ENCODE measurements at places on chromosomes 12 and 14.
A peak's percentile ranks its signal among the peaks of the same experiment; 100 is the strongest.

DNA sequence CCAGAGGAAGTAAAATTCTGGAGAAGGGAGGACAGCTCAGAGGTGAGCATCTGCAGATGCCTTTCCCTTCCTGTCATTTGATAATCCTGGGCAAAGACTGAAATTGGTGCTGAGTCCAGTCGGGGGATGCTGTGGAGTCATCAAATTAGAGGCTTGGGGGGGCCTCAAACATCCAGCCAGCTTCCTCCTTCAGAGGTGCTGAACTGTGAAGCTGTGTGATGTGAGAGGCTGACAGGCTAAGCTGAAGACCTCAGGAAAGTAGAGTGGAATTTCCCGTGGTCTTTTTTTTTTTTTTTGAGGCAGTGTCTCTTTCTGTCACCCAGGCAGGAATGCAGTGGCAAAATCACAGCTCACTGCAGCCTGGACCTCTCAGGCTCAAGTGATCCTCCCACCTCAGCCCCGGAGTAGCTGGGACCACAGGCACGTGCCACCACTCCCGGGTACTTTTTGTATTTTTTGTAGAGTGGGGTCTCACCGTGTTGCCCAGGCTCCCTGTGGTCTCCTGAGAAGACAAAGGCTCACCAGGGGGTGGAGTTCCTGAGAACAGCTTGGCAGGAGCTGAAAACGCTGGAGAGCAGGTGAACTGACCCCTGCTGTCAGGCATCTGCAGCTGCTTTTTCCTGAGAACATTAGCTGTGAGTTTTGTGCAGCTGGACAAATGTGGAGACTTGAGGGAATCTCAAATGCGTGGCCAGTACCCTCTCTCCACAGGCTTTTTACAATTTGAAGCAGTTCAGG, 6.1 kb upstream of the TCL1B start:
- no peak for DNase-seq
- peaks cover 13% of the 10 kb centered on the region for H3K27me3 ChIP-seq
- no peaks in the 10 kb centered on the region for H3K4me1 ChIP-seq
- no peak overlapping the region for H3K4me3 ChIP-seq
- no peaks in the 10 kb centered on the region for H3K36me3 ChIP-seq

GRCh38 chr12:90042920-90043641, 334.4 kb upstream of the ATP2B1 start:
- peaks cover 12% of the 10 kb centered on the region for H3K4me1 ChIP-seq
- H3K27ac ChIP-seq = no peak overlapping the region

DNA sequence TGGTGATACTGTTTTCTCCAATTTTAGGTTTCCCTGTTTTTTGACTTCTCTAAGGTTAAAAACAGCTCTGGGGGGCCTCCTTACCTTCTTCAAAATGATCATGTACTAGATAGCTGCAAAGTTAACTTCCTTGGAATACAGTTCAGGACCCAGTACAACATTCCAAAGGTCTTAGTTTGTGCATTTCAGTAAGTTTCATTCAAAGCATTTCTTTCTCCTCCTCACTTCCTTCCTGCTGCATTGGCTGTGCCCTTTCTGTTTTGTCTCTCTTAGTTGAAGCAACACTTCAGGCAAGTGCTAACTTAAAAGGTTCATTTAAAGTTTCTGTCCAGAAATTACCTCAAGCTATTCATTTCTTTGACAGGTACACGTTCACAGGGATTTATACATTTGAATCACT, 95.7 kb downstream of the SCN8A start:
- H3K27me3 ChIP-seq = peaks cover 7% of the 10 kb centered on the region
- no peaks in the 10 kb centered on the region for H3K36me3 ChIP-seq
- no peak overlapping the region for H3K4me3 ChIP-seq
- no peak overlapping the region for H3K27ac ChIP-seq
- DNase-seq = no peak

DNA sequence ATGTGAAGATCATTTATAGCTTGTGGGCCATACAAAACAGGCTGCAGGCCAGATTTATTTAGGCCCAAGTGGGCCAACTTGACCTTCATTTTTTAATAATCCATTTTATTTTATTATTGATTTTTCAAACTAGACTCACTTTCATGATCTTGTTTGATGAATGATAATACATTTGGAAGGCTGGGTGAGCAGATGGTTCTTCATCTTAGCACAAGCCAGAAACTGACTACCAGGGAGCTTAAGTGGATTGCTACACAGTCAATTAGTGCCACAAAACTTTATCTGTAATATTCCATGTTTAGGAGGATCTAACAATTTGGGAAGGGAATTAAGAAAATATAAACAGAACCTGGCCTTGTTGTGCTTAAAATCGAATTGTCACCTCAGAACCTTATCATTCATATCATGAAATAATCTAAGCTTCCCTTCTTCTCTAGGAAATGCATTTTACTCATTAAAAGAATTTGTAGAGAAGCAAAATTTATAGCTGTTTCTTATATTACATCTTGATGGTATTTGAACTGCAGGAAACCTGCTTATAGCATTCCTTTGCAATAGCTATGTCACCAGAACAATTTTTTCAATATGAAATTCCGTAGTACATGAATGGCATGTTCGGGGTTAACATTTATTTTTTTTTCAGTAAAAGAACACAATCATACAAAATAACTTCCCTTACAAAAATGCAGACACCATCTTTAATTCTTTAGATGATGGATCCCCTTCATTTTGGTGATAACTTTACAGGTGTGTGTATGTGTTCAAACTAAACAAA, 62.0 kb upstream of the CSRP2 start:
- H3K27ac ChIP-seq = no peak overlapping the region
- H3K4me3 ChIP-seq = no peak overlapping the region
- H3K4me1 ChIP-seq = no peaks in the 10 kb centered on the region

DNA sequence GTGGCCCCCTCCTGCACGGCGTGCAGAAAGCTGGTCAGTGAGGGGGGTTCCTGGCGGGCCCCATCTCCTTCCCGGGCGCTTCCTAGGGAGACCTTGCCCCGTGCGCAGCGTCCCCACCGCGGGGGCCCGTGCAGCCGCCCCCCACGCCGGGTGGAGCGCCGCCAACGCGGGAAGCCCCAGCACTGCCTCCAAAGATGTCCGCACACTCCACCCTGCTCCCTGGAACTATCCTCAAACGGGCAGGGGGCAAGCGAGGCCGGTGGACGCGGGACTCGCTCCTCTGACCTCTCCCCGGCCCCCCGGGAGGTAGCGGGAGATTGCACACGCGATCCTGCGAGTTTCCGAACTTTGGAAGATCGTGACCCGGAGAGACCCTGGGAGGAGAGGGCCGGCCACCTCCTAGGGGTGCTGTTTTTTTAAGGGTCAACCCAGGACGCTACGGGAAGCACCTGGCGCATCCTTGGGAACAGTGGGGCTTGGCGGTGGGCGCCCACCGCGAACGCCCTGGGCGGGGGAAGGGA, 1.5 kb upstream of the FZD10 start:
- DNase-seq = no peak
- H3K27ac ChIP-seq = no peak overlapping the region
- peaks cover 25% of the 10 kb centered on the region for H3K27me3 ChIP-seq
- peaks cover 3% of the 10 kb centered on the region for H3K36me3 ChIP-seq
- H3K4me3 ChIP-seq = no peak overlapping the region

DNA sequence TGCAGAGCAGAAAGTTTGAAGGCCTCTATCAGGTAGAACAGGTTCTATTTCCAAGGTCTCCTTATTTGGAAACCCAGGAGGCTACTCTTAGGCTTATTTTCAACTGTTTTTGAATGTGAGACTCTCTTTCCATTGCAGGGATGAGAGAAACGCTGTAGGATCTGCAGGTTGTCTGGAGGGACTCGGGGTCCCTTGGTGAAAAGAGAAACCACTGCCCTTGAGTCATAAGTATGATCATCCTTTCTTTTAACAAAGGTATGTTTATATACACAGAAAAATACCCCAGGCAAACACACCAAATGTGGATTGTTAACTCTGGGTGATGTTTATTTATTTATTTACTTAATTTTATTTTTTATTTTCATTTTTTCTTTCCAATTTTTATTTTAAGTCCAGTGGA, 57.8 kb upstream of the MAX start:
- peaks cover 12% of the 10 kb centered on the region for H3K4me1 ChIP-seq
- DNase-seq = no peak
- peaks cover 2% of the 10 kb centered on the region for H3K36me3 ChIP-seq
- H3K27me3 ChIP-seq = no peaks in the 10 kb centered on the region

DNA sequence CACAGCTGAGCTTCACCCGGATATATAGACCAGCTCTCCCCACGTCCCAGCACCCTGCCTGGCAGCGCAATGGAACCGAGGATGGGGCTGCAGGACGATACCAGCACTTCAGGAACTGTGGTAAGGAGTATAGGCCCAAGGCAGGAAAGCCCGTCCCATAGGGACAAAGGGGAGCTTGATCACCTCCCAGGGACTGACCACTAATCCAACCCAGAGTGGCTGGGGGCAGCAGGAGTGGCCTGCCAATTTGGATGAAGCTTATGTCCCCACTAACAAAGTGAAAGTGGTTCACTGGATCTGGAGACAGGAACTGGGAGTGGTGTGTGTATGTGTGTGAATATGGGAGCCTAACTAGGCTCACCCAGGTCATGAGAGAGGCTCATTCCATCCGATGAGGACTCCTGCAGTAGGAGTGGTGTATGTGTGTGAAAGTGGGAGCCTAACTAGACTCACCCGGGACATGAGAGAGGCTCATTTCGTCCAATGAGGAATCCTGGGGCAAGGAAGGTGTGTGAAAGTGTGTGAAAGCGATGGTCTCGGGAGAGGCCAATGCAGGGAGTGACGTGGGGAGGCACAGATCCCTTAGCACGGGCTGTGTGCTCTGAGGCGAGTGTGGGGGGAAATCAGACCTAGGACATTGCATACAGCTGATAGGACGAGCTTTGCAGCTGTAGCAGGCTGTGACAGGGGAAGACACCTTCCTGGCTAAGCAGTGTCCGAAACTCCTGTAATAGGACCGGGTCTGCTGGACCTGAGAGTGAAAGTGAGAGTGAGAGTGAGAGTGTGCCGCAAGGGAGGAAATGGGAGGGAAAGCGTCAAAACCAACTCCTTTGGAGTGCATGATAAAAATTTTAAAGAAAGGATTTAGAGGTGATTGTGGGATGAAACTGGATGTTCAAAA, 25.7 kb downstream of the KLRK1 start:
- H3K27ac ChIP-seq = no peak overlapping the region
- peaks cover 35% of the 10 kb centered on the region for H3K36me3 ChIP-seq
- H3K4me3 ChIP-seq = no peak overlapping the region
- H3K27me3 ChIP-seq = no peaks in the 10 kb centered on the region

DNA sequence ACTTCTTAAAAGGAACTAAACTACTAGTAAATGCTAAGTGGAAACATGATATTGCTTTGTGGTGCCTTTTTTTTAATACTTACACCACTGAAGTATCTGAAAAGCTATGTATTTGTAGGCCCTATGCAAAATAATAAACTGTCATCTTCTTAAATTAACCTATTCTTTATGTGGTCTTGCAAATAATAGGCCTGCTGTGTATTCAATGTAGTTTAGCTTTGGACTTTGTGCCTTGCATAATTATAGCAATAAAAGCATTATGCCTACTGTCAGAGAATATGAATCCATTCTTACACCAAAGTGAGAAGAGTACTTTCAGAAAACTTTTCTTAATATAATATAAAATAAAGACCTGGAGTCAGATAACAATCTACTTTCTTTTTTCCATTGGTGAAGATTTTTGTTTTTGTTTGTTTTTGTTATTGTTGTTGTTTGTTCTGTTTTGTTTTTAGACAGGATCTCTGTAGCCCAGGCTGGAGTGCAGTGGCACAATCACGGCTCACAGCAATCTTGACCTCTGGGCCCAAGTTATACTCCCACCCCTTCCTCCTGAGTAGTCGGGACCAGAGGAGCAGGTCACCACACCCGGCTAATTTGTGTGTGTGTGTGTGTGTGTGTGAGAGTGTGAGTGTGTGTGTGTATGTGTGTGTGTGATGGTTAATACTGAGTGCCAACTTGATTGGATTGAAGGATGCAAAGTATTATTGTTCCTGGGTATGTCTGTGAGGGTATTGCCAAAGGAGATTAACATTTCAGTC, 213.8 kb downstream of the SLC6A15 start:
- DNase-seq = no peak
- H3K4me3 ChIP-seq = no peak overlapping the region
- H3K36me3 ChIP-seq = no peaks in the 10 kb centered on the region
- no peaks in the 10 kb centered on the region for H3K4me1 ChIP-seq
- H3K27ac ChIP-seq = no peak overlapping the region

DNA sequence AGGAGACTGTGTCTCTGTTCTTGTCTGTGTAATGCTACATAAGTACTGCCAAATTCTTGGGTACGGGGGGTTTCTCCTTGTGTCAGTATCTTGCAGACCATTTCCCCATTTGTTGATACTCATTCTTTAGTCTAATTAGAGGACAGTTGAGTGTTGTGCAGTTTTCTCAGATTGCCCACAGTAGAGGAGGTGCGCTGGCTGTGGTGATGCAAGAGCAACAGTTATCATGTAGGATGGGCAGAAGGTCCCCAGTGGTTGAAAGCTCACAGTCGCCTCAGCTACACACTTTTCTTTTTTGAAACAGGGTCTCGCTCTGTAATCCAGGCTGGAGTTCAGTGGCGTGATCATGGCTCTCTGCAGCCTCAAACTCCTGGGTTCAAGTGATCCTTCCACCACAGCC, 37.8 kb upstream of the ATP2A2 start:
- no peak overlapping the region for H3K4me3 ChIP-seq
- H3K36me3 ChIP-seq = no peaks in the 10 kb centered on the region
- H3K4me1 ChIP-seq = no peaks in the 10 kb centered on the region
- peaks cover 3% of the 10 kb centered on the region for H3K27me3 ChIP-seq

GRCh38 chr14:96349286-96350075, 13.7 kb downstream of the ATG2B start:
- DNase-seq = no peak
- H3K27me3 ChIP-seq = no peaks in the 10 kb centered on the region
- H3K36me3 ChIP-seq = peaks cover under 1% of the 10 kb centered on the region
- no peak overlapping the region for H3K4me3 ChIP-seq

DNA sequence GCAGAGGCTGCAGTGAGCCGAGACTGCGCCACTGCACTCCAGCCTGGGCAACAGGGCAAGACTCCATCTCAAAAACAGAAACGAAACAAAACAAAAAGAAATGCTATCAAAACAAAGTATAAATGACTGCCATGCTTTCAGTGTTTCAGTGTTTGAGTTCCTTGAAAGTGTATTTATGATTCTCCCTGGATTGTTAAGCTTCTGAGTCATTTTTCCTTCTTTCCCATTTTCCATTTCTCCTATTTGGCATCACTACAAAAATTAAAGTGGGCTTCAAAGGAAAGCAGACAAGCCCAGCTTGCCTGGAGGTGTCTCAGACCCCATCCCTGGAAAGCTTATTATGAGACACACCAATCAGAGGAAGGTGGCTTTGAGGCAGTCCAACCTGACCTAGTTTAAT, 35.1 kb downstream of the NIN start:
- peaks cover 30% of the 10 kb centered on the region for H3K36me3 ChIP-seq
- no peak overlapping the region for H3K4me3 ChIP-seq
- peak overlapping the region; percentile 35 for H3K27ac ChIP-seq

DNA sequence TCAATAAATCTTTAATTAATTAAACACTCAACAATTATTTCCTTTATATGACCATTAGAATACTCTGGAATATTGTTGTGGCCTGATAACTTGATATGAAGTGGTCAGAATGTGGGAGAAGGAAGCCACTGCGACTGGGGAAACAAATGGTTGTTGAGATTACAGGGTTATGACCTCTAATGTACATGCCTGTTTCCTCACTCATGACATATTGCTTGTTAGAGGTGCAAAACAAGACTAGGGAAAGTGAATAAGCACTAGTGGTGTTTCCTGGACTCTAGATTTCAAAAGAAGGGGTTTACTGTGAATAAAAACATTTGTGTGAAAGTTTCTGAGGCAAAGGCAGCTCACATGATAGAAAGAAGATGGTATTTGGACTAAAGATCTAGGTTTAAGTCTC, 53.3 kb downstream of the STAB2 start:
- no peak overlapping the region for H3K27ac ChIP-seq
- no peak overlapping the region for H3K4me3 ChIP-seq
- DNase-seq = no peak

All from activated naive CD8-positive, alpha-beta T cell treated with anti-CD3 and anti-CD28 coated beads, Interleukin-2, amount 10 ng/mL, durations not matched to agents 7 days and 5 days (primary cell).